Dermis lymphatic vessel endothelial cell (primary cell): ENCODE measurements at places on chromosomes 1 and 21. TPM values are rescaled to one million over a fixed set of nuclear protein-coding genes. Genes with fewer than 3 reads are reported as not detected.

Gene TIPRL
- 30.8 and 33.9 TPM in 2 replicates for total RNA-seq

Gene MNDA
- not detected in 2 replicates for total RNA-seq

Gene NBPF10
- 0.22 and 0.77 TPM in 2 replicates for total RNA-seq

Gene SHISA4
- 5.2 and 8.0 TPM in 2 replicates for total RNA-seq

Gene CRP
- total RNA-seq = not detected in 2 replicates

Gene VHLL
- total RNA-seq = 0.11 TPM in 1 of 2 replicates, not detected in the other

Gene TENT5C
- total RNA-seq = 0.69 and 1.7 TPM in 2 replicates

Gene ST6GALNAC5
- not detected in 2 replicates for total RNA-seq

Gene OR2L13
- not detected in 2 replicates for total RNA-seq

Gene DEPDC1
- 2.2 and 3.2 TPM in 2 replicates for total RNA-seq

Gene ARTN
- not detected in 2 replicates for total RNA-seq

Gene OR2W3
- total RNA-seq = 0.09 and 0.33 TPM in 2 replicates

Gene TMEM183A
- 63.6 and 81.1 TPM in 2 replicates for total RNA-seq

Gene CALML6
- under 0.01 TPM in 1 of 2 replicates, not detected in the other for total RNA-seq

Gene TEDDM1
- not detected in 2 replicates for total RNA-seq

Gene SPRR2A
- total RNA-seq = not detected in 2 replicates

Gene AQP10
- total RNA-seq = not detected in 2 replicates

Gene CASQ1
- total RNA-seq = not detected in 2 replicates

Gene CBR3
- total RNA-seq = 0.69 and 0.76 TPM in 2 replicates

Gene AMY1A
- total RNA-seq = not detected in 2 replicates

Gene AIRE
- total RNA-seq = not detected in 2 replicates
